NCI-H510A (cell line): ENCODE measurements at places on chromosomes 12 and 14.

DNA sequence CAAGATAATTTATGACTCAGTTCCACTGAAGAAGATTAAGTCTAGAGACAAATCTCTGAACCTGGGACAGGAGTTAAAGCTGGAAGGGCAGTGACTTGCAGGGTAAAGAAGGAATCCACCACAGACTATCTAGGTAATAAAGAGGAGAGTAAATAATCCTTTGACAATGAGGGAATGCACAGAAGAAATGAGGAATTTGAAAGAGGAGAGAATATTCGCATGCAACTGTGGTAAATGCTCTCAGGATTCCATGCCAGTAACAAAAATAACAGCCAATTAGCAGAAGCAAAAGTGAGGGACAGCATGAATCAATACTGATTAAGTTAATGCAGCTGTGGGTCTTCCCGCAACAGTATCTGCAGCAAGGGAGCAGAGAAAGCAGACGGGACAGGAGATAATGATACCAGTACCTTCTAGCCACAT lies 77.0 kb downstream of the KITLG start:
- no peak for DNase-seq

DNA sequence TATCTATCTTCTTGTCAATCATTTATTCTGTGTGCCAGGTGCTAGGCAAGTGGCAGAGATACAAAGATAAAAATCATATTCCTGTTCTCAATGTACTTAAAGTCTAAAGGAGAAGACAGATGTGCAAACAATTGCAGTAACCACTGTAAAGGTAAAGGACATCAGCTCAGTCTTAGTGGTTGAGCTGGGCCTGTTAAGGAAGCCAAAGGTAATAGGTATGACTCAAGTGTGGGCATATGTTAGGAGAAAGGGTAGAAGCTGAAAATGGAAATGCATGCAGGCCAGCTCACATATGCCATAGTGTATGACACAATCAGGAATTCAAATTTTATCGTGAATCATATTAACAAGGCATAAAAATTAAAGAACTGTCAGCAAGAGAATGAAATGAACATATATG lies 49.8 kb downstream of the FAR2 start:
- DNase-seq = no peak

GRCh38 chr14:55514819-55515490 lies 65.1 kb upstream of the KTN1 start:
- no peak for DNase-seq

- no peak for DNase-seq
Measured at GRCh38 chr14:99128185-99128584, 143.8 kb downstream of the BCL11B start.

DNA sequence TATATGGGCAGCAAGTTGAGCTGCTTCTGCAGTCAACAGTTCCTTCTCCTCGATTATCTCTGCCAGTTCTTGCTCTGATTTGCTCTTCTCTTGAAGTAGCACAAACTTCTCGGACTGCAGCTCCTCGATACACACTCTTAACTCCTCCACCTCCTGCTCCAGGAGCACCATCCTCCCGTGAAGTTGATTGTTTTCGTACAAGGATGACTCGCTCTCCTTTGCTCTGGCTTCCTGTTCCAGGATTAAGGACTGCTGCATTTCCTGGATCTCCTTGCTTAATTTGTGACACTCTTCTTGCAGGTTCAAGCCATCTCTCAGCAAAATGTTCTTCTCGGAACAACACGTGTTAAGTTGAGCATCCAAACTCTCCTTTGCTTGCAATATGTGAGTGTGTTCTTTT lies 56.2 kb upstream of the VPS33A start:
- DNase-seq = no peak

GRCh38 chr12:83250866-83251265 lies 564.2 kb downstream of the TMTC2 start:
- no peak for DNase-seq

GRCh38 chr12:130298322-130299021 lies 39.2 kb upstream of the PIWIL1 start:
- DNase-seq = no peak
